ENCODE measurements at places on chromosomes 16 and 17.

- DNase-seq: no peak
Measured at GRCh38 chr16:13018026-13018425, 116.6 kb downstream of the SHISA9 start.

DNA sequence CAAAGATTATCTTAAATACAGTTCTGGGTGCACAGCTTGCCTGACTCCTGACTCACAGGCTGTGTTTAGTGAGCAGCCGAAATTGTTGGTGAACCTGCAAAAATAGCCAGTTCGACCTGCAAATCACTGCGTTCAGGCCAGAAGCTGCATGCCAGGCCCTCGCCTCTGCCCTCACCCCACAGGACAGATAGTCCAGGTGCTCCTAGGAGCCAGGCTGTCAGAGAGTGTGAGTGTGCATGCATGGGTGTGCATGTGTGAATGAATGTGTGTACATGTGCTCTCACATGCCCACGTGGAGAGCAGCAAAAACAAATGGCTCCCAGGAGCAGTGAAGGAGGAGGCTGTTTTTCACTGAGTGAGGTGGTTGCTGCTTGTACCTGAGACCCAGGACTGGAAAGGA is 131.8 kb downstream of the ABCC12 start:
- DNase-seq: no peak

DNA sequence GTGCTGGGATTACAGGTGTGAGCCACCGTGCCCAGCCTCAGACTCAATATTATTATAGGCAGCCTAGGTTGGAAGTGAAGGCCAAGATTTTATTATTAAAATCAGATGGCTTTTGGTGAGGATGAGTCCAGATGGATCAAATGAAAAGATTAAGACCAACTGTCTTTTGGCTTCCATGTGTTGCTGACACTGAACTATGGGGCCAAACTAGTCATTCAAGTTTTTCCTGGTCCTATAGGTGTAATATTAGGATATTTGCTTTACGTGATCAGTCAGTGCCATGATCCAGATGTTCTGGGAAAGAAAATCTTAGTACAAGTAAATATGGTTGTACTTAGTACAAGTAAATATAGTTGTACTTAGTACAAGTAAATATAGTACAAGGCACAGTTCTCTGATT is 140.6 kb downstream of the MAP2K6 start:
- no peak for DNase-seq

- peak; percentile 76 for DNase-seq
Measured at GRCh38 chr16:47731252-47731651, 270.1 kb downstream of the PHKB start.

DNA sequence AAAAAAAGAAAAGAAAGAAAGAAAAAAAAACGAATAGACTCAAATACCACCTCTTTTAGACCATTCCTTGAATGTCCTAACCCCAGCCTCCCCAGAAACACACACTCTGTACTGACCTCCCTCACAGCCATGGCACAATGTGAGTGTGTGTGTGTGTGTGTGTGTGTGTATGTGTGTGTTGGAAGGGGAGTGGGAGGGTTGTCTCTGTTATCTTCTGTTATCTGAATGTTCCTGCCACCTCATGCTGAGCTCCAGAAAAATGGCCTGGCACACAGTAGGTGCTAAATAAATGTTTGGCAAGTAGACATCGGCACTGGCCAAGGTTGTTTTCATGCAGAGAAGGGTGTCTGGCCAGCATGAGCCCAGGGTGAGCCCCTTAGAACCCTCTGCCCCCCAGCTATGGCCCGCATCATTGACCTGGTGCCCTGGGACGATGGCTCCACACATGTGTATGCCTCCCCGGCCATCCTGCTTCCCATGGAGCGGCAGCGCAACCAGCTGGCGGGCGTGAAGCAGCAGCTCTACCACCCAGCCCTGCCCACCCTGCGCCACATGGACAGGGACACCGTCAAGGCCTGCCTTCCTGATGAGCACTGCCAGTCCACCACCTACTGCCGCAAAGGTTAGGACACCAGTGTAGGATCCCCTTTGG is 6.6 kb upstream of the CNGB1 start:
- no peak for DNase-seq

- no peak for DNase-seq
Measured at GRCh38 chr16:79653373-79653891, 52.9 kb upstream of the MAF start.

- no peak for DNase-seq
Measured at GRCh38 chr16:86905302-86905701, 327.0 kb downstream of the FOXL1 start.

GRCh38 chr17:47957591-47958490 is at the start of gene PRR15L:
Gene PRR15L (minus strand): TSS chr17:47957883. CDS start chr17:47953234, 4,649 bp downstream.
- DNase-seq: no peak

DNA sequence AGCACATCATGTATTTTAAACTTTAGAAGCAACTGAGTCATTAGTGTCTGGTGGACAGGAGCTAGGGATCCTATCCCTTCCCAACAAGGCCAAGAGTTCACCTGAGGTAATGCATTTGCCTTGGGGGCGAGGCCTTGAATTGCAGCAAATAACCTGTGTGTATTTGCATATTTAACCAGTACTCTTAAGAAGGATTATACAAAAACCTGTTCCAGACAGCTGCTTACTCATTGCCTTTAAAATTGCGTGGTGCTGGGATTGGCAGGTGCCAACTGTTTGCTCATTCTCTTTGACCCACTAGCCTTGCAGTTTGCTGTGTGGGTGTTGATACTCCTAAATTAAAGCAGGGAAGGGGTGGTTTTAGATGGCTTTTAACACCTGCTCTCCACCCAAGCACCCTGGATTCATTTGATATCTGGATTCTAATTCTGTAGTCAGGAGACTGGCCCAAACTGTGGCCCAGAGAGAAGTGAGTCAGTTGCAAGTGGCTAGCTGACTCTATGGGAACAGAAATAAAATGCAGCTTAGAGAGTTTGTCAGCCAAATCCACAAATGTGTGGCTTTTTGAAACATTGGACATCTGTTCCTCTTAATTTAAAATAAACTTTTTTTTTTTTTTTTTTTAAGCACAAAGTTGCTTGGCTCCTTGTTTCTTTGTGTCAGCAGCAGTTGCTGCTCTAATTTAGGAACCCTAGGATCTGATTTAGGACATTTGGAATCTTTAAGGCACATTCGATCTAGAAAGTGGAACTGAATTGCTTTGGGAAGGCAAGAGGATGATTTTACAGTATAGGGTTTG is 46.9 kb downstream of the TUBD1 start:
- DNase-seq: no peak

GRCh38 chr17:79797492-79798298 is 818 bp upstream of the CBX8 start:
- DNase-seq: no peak

- no peak for DNase-seq
Measured at GRCh38 chr16:79250502-79251098, 349.9 kb downstream of the MAF start.

DNA sequence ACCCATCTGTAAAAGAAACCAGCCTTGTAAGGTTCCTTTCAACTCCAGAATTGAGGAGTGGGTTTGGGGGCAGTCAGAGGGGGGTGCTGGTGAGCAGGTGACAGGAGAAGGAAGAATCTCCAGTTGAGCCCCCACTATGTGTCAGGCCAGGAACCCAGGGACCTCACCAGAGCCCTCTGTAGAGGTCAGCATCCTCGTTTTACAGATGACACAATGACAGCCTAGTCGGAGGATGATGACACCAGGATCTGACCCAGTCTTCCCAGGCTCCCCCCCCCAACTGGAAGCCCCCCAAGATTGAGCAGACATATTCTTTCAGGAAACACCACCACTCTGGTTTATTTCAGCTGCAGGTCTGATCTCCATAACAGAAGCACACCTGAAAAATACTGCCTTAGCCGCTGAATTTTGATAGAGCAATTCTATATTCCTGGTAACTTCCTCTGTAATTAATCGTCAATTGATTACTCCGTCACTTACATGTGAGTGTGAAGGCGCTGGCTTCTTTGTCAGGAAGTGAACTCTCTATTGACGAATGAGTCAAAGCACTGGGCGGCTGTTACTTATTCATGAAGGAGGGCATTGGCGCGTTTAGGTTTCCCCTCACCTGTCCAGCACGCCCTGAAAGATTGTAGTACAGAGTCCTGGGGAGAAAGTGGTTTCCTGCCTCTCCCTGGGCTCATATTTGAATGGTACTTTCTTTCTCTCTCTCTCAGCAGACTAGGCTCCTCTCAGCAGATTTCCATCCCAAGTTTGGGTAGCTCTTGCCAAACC is 21.2 kb downstream of the SOCS3 start:
- no peak for DNase-seq

GRCh38 chr17:31437720-31438400 is 46.4 kb downstream of the RAB11FIP4 start:
- no peak for DNase-seq

- DNase-seq: no peak
Measured at GRCh38 chr16:9555051-9555450, 463.6 kb downstream of the HAPSTR1 start.

- DNase-seq: no peak
Measured at GRCh38 chr16:69431948-69432468, 7.6 kb downstream of the CYB5B start.

DNA sequence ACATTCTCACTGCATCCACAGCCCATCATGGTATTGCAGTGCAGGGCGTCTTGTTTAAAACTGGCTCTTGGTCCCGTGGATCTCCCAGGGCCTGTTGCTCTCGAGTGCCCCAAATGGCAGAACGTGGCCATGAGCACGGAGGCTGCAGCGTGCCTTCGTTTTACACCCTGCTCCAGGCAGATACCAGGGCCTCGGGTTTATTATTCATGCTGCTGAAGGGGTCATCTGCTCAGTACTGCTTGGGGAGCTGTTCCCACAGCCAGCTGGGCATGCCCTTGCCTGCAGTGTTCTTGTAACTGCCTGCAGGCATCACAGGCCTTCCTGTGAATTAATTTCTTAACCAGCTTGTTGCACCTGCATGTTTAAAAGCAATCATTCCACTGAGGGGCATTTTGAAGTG is 129.7 kb upstream of the CHMP6 start:
- DNase-seq: peak; percentile 14

- no peak for DNase-seq
Measured at GRCh38 chr17:71600137-71600789, 520.6 kb upstream of the SOX9 start.

- DNase-seq: peak; percentile 97
Measured at GRCh38 chr17:74453665-74454196, 12.7 kb upstream of the CD300A start.

GRCh38 chr17:29140631-29141513 is 39.3 kb downstream of the MYO18A start:
- DNase-seq: no peak

DNA sequence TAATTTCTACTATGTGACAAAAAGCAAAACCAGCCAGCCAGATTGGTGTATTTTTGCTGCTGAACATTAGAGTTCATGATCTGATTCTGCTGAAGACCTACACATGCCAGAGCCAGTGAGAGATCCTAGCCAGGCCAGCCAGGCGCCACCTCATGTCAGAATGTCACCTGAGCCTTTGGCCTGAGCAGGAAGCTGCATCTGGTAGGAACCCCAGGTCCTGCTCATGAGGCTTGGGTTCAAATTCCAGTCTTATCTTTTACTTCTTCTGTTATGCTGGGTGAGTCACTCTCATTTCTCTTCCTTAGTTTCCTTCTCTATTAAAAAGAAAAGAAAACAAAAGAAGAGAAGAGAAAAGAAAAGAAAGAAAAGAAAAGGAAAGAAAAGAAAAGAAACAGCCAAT is 585.1 kb upstream of the CDH5 start:
- no peak for DNase-seq

DNA sequence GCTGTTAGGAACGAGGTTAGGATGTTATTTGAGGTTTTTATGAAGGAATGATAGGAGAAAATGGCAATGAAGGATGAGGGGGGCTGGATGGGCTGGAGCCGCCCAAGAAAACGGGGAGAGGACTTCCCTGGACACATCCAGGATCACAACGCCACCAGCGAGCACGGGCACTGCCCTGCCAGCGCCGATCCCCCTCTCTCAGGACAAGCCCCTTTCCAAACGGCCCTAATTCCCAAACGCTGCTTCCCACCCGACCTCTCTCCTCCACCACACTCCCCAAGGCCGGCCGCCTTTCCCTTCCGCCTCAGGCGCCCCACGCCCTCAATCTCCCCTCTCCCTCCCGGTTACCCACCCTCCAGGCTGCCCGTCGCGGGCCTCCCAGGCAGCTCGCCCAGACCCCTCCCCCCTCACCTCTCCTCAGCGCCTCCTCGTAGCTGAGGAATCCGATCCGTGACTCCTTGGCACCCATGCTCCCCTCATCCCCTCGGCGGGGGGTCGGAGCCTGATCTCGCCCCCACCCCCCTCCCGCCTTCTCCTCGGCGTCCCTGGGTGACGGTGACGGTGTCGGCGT is 377 bp downstream of the USP32 start:
- DNase-seq: no peak
